Right atrium auricular region (tissue), 2 donors: ENCODE measurements at places on chromosomes 11 and 22.

GRCh38 chr11:36019005-36019596 lies 75.2 kb downstream of the LDLRAD3 start:
- DNase-seq: no peak

GRCh38 chr11:74185695-74186094 lies 14.6 kb downstream of the PPME1 start:
- DNase-seq: no peak

- DNase-seq: no peak
These were observed 9.8 kb upstream of the POU2AF1 start for GRCh38 chr11:111388842-111389241.

DNA sequence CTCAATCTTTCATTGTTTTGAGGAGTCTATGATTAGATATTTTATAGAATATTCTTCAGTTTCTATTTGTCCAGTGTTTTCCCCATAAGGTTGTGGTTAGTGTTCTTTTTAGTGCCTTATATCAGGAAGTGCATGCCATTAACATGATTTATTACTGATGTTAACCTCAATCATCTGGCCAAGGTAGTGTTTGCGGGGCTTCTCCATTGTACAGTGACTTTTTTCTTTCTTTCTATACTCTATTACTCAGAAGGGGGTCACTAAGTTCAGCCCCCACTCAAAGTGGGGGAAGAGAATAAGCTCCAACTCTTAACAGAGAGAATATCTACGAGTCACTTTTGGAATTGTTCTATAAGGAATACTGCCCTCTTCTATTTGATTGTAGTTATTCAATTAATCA lies 415.8 kb downstream of the DYNC2H1 start:
- DNase-seq: no peak

GRCh38 chr22:29457730-29458129 lies 19.3 kb downstream of the RFPL1 start:
- DNase-seq: no peak

- peak; percentile 91 for DNase-seq
These were observed 35.0 kb downstream of the DKK3 start for GRCh38 chr11:11973361-11973800.

DNA sequence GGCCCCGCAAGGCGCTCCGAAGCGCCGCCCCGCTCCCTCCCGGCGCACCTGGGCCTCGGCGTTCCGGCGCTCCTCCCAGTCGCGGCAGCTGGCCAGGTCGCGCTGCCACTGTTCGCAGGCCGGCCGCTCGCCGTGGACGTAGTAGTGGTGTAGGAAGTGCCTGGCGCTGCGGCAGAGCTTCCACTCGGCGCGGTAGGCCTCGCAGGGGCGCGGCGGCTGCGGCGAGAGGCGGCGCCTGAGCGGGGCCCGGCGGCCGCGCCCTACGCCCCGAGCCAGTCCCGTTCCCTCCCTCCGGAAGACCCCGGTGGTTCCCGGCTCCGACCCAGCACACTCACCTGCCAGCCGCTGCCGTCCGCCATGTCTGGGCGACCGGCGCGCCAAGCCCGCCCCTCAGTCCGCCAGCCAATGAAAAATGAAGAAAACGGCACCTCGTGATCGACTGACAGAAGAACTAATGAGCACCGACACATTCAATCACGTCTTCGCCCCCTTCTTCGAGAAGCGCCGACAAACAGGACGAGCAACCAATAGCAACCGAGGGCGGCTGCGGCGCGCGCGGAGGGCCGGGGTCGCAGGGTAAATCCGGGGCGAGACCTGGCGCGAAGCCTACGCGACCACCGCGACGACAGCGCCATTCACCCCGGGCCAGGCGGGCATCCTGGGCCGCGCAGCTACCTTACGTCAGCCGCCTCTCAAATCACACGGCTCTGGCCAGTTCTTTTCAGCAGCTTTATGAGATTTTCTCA lies at the start of gene C22orf39:
Gene C22orf39, minus strand, starts transcription at position 382 of the 746 bp plus-strand sequence. Its CDS starts 23 bp downstream, at position 359.
- peak; percentile 95 for DNase-seq
